ENCODE measurements at places on chromosomes 16 and 17. TPM values are rescaled to one million over a fixed set of nuclear protein-coding genes. Genes with fewer than 3 reads are reported as not detected.

- DNase-seq: no peak
Measured at GRCh38 chr16:66459878-66460277, 32.8 kb downstream of the BEAN1 start.

GRCh38 chr16:58375386-58375785 is 16.9 kb upstream of the GINS3 start:
- DNase-seq: no peak

DNA sequence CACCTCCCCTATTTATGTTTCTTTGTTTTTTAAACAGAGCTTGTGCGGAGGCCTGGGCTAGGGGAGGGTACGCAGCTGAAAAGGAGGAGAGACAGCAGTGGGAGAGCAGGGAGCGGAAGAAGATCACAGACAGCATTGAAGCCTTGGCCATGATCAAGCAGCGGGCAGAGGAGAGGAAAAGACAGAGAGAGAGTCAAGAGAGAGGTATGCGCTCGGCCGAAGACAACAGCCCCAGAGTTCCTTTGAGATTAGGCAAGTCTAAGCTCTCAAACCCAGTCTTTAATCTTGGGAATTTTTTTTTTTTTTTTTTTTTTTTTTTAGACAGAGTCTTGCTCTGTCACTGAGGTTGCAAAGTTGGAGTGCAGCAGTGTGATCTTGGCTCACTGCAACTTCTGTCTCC is 20.6 kb downstream of the DNAAF1 start:
- DNase-seq: no peak

- DNase-seq: no peak
Measured at GRCh38 chr16:22789281-22789945, 24.5 kb upstream of the HS3ST2 start.

DNA sequence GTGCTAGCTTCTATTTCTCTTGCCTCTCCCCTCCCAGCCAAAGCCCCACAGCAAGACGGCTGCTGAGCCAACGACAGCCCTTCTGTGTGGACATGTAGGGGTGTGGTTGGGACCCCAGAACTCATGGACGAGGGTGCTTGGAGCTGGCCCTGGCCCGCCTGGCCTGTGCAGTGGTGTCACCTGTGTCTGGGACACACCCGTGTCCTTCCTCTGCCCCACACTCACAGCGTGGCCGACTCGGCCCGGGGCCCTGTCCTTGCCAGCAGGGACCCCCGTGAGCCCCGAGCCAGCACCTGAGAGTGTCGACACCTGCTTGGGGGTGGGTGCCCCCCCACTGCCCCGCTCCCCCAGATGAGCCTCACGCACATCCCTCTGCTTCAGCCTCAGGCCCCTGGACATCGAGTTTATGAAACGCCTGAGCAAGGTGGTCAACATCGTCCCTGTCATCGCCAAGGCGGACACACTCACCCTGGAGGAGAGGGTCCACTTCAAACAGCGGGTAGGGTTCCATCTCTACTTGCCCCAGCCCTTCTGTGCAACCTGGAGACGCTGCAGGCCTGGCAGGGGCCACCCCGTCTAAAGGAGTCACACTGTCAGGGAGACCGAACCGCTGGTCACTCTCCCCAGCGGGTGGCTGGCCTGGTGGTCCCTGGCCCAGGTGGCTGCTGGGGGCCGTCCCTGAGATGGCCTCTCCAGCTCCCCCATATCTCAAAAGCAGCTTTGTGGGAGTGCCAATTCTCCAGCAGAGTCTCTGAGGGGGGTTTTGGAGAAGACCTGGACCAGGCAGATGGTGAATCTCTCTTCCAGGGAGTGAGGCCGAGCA is 349.8 kb downstream of the SEC14L1 start:
- DNase-seq: no peak

GRCh38 chr16:73046849-73047214 is 1.1 kb downstream of the ZFHX3 start:
- no peak for DNase-seq

- DNase-seq: no peak
Measured at GRCh38 chr17:73806768-73807167, 162.5 kb upstream of the SDK2 start.

The SPATA32 gene
- total RNA-seq: not detected

The KLHL10 gene
- not detected for total RNA-seq

- DNase-seq: no peak
Measured at GRCh38 chr17:81339191-81339533, 44.1 kb upstream of the SLC38A10 start.

DNA sequence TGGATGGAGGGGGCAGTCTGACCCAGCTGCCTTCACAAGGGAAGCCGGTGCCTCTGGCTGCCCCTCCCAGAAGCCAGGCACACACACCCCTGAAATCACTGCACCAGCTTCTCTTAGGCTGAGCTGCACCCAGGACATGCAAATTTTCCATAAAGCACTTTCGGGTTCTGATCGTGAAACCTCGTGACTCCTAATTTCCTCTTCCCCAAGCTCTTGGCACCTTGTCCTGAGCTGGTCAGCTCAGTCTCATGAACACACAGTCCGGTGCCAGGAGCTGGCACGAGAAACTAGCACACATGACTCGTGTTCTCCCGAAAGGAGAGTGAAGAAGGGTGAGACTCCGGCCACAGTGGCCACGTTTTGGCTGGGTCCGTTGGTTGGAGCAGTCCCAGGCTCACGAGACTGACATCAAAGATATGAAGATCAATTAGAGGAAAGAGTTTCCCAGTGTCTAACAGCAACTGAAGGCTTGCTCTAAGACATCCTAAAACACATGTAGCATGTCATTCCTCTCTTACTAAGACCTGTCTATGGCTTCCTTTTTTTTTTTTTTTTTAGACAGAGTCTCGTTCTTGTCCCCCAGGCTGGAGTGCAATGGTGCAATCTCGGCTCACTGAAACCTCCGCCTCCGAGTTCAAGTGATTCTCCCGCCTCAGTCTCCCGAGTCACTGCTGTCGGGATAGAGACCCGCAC is 9.2 kb upstream of the ABR start:
- DNase-seq: peak; percentile 94

- DNase-seq: peak; percentile 48
Measured at GRCh38 chr17:12691173-12691572, 25.5 kb downstream of the MYOCD start.

DNA sequence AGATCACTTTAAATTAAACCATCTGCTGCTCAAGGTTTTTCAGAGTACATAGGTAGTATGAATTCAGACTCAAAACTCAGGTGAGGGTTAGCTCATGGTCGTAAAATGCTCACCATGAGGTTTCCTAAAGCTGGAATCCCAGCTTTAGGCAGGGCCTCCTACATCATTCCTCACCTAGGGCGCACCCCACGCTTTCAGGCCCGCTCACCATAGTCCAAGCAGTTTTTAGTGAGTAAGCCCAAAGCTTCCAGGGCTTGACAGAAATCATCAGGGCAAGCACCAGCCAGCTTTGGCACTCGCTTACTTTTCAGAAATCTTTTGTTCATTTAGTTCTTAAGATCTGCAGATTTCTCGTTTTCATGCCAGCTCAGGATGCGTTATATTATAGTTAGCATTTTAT is 89.8 kb downstream of the HIC1 start:
- DNase-seq: no peak

The AXIN2 gene
- 27.5 TPM for total RNA-seq

DNA sequence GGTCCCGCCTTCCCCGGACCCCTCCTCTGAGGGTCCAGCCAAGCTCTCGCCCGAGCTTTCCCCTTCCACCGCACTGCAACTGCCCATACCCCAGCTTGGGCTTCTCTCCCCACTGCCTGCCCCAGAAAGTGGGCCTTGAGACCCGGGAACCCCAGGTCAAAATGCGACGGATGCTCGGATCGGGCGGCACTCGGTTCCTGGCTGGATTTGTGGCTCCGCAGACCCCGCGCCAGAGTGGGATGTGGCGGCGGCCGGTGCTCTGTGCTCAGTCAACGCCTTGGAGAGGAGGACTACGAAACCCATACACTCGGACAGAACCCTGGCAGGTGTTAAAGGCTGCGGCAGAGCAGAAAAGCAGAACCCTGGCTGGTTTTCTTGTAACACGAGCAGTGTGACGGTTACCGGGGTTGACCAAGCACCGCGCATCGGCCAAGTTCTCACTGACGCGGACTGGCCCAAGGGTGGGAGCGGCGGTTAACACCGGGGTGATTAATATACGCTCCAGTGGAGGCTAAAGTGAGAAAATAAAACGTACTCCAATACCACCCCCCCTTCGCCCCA is 885 bp upstream of the SLFN13 start:
- no peak for DNase-seq

The NUDT7 gene
- not detected for total RNA-seq

- no peak for DNase-seq
Measured at GRCh38 chr17:46809110-46809571, 9.4 kb downstream of the WNT3 start.

The GEMIN4 gene
- total RNA-seq: 11.2 TPM

- no peak for DNase-seq
Measured at GRCh38 chr17:77002103-77003045, 134.2 kb downstream of the MGAT5B start.

DNA sequence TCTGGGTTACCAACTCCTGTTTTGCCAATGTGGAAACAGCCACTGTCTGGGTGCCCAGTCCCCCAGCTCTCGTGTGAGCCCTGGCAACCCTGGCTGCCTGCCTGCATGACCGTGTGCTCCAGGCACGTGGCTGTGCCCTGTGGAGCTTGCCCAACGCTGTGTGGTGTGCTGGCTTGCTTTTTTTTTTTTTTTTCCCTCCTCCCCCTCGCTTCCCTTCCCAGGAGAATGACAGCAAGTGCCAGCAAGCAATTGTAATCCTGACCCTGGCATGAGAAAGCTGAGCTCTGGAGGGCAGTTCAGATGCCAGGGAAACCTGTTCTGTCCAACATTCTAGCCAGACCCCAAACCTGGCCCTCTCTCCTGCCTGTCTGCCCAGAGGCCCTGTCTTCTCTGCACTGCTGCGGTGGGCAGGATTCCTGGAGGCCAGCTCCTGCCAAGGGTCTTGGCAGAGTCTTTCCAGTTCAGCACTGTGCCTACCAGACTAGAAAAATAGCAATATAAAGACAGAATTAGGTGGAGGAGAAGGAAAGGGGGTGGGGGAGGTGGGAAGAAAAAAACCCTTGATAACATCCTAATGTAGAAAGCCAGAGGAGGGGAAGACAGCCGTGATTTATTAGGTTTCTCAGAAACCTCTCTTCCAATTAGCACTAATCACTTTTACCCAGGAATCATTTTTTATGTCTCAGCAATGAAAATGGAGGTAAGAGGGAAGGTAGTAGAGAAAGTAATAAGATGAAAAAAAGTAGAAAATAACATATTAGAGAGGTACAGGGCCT is 9.0 kb downstream of the HLF start:
- peak; percentile 93 for DNase-seq

- no peak for DNase-seq
Measured at GRCh38 chr17:9220398-9221146, 199.3 kb downstream of the NTN1 start.

DNA sequence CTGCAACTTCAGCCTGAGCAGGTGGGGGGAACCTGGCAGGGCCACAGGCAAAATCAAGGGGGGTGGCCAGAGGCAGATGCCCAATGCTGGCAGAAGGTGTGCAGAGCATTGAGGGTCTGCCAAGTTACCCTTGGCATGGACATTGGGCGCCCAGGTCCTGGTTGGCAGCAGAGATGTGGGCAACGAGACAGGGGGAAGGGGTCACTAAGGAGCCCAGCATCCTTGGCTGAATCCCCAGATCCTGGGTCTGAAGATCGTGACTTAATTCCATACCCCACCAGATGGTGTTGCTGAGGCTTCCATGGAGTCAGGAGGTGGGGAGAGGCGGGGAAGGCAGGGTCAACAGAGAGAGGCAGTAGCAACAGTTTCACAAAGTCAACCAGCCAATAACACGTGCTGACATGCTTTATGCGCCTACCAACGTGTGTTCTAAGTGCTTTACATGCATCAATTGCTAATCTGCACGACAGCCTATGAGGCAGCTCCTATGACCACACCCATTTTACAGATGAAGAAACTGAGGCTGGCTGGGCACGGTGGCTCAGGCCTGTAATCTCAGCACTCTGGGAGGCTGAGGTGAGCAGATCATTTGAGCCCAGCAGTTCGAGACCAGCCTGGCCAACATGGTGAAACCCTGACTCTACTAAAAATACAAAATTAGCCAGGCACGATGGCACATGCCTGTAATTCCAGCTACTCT is 83.3 kb downstream of the GSG1L start:
- DNase-seq: no peak

DNA sequence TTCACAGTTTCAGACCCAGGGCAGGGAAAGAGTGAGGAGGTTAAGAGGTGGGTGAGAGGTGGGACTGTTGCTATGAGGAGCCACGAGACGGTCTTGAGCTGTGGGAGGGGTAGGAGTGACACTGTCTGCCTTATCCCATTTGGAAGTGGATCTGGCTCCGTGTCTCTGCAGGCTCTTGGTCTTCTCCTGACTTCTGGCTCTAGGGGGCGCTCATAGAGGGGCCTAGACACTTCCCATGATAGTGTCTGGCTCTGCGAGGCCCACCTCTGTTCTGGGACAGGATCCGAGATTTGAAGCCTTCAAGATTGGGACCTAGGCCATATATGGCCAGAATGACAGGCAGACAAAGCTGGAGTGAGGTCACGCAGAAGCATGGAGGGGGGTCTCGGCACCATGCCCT is 204.5 kb downstream of the GSG1L start:
- DNase-seq: no peak

The PRMT7 gene
- 25.1 TPM for total RNA-seq

The FNDC8 gene
- not detected for total RNA-seq

The MARCHF10 gene
- not detected for total RNA-seq

The PSMC3IP gene
- 2.9 TPM for total RNA-seq

GRCh38 chr17:16962804-16963203 is 9.1 kb downstream of the TNFRSF13B start:
- DNase-seq: no peak

DNA sequence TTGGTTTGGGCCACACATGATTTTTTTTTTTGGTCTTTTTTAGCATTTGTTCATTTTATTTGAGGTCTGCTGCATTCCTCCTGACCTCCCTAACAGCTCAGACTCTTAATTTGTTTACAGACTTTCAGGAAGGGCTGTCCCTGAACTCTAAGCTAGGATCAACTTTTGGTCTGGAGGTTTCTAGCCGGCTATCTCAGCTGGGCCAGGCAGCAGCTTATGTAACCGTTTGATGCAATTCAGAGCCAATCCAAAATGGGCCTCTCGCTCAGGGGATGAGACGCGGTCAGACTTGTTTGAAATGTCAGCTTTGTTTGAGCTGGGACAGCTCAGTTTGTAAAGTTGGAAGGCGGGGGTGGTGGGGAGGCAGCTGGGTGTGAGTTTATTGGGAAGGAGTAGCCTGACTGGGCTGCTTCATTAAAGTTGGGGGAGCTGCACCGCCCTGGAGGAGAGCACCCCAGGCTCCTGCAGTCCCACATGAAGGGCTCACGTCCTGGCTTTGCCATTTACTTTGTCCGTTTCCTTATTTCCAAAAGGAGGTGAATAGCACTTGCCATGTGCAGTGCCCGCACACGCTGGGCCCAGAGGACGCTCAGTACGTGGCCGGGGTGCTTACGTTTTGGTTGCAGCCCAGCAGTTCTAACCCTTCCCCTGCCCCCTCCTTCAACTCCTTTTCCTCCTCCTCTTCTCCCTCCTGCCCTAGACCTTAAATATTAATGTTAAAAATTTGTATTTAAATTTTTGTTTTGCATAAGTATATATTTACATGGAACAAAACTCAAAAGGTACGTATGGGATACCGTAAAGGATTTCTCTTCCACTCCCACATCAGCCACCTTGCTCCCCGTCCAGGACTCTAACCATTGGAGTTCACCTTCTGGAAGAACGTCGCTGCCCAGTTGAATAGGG is 121.2 kb downstream of the SNX29 start:
- no peak for DNase-seq
